ENCODE measurements at places on chromosomes 5 and 9.

- DNase-seq: no peak
Measured at GRCh38 chr9:99416007-99416406, 193.9 kb downstream of the SEC61B start.

- DNase-seq: no peak
Measured at GRCh38 chr5:15254607-15255006, 245.4 kb upstream of the FBXL7 start.

DNA sequence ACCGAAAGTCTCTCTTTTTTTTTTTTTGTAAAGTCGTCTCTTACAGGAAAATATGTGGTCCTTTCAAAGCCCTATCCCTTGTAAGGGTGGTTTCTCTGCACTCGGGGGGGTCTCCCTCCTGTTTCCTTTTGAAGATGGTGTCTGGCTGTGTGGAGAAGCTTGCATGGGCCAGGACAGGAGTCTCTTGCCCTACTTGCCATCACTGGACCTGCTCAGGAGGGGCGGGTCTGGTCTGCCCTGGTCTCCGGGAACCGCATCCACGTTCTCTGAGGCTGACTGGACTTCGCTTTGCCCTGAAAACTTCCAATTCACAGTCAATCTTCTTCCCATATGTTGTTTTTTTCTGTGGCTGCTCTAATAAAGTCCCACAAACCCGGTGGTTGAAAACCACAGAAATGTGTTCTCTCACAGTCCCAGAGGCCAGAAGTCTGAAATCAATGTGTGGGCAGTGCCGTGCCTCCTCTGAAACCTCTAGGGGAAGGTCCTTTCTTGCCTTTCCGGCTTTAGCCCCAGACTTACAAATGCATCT lies 92.9 kb upstream of the IER5L start:
- DNase-seq: no peak

DNA sequence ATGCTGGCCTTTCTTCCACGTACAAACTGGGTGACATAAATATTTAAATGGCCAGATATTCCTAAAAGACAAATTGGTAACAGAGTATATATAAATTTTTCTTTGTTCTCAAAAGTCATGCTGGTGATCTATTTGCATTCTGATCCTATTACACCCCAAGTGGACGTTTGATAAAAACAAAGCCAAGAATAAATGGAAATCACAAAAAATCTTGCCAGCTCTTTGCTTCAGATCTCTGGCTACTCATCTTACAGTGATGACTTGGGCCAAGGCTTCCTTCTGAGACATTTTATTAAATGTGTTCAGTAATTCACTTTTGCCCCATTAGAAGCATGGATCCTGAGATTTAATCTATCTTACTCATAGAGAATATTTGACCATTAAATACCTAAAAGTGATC lies 444.3 kb upstream of the PIK3R1 start:
- DNase-seq: no peak

Data from cerebellar nuclear complex (tissue), 1 donor.